ENCODE measurements at places on chromosomes 1 and 21.
A peak's percentile ranks its signal among the peaks of the same experiment; 100 is the strongest.

GRCh38 chr1:21338573-21339355, 48.5 kb upstream of the ECE1 start:
- no peak for DNase-seq

DNA sequence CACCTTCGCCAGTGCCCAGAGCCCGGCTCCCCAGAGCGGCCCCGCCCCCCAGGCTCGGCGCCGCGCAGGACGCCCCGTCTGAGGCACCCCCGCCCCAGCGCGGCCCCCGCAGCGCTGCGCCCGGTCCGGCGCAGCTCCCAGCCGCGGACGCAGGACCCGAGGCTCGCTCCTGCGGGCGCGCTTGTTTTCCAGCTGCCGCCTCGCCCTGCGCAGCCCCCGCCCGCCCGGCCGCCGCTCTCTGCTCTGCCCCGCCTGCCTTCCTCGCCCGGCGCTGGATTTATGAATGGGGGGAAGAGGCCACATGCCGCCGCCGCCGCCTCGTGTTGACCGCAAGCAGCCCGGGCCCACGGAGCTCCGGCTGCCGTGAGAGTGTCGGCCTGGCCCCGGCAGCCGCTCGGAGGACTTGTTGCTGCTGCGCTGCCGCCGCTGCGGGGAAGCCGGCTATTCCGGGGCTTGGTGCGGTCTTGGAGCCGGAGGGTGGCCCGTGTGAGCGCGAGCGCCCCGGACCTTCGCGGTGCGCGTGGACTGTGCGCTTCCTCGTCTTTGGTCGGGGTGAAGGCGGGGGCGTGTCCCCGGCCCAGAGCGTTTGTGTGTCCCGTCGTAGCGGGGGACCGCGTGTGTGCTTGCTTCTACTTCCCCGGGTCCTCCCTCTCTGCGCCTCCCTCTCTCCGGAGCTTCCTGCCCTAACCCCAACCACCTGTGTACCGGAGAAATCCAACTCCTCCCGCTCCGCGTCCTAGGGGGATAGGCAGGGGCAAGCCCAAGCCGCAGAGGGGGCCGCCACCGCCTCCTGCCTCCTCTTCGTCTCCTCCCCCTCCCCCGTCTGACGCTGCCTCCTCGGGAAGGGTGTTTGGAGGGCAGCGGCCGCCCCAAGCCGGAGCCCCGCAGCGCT, 736 bp downstream of the KCNC4 start:
- peak; percentile 28 for DNase-seq

- DNase-seq, result no peak
Measured at GRCh38 chr1:41394959-41395956, 34.0 kb downstream of the FOXO6 start.

- DNase-seq, result no peak
Measured at GRCh38 chr1:46797696-46798470, 963 bp upstream of the CYP4B1 start.

- DNase-seq, result no peak
Measured at GRCh38 chr1:233075915-233076295, 125.5 kb downstream of the NTPCR start.

DNA sequence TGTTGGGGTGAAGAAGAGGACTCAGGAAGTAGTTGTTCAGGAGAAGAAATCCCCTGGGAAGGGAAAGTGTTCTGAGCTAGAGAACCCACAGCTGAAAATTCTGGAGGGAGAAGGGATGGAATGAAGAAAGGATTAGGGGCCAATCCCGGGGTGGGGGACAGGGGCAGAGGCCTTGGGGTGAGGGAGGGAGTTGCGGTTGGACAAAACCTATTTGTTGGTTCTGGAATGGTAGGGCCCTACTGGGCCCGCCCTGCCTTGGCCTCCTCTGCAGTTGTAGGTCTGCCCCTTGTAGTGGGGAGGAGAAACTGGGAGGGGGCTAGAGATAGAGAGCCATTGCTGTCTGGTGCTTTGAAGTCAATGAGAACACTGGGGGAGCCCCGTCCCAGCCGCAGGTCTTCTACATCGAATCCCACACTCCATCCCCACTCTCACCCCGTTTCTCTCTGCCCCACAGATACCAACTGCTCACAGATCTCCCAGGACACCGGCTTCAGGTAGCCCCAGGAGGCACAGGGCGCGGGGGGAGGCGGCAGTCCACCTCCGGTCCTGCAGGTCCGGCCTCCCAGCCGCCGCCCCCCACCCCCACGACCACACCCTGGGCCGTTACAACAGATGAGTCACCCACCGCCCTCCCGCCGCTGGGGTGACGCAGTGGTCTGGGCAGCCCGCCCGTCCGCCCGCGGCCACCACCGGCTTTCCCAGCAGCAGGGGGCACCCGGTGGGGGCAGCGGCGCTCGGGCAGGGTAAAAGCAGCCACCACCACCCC, 1.1 kb downstream of the TAGLN2 start:
- DNase-seq, result peak; percentile 77

Measured in NK-92 treated with Interleukin-12 subunit alpha and Interleukin-12 subunit beta, amount 100 ng/mL, for 24 hours (cell line).